ENCODE measurements at places on chromosomes 1 and 21.

- no peak for DNase-seq
These were observed 15.6 kb upstream of the FMOD start for GRCh38 chr1:203366476-203366875.

DNA sequence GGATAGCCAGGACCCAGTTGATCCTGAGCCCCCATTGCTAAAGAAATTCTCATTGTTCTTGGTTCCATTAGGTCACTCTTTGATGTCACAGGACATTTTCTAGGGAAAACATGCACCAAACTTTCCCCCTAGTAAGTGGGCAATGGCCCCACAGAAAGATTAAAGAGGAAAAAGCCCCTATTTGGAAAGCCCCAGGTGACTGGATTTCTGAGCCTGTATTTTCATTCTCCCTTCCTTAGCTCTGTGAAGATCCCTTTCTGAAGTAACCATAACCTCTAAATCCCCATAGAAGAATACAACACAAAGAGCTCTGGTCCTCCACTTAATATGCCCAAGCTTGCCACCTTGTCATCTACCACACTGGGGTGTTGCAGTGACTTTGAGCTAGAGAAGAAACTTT, 232.3 kb upstream of the FGGY start:
- no peak for DNase-seq

DNA sequence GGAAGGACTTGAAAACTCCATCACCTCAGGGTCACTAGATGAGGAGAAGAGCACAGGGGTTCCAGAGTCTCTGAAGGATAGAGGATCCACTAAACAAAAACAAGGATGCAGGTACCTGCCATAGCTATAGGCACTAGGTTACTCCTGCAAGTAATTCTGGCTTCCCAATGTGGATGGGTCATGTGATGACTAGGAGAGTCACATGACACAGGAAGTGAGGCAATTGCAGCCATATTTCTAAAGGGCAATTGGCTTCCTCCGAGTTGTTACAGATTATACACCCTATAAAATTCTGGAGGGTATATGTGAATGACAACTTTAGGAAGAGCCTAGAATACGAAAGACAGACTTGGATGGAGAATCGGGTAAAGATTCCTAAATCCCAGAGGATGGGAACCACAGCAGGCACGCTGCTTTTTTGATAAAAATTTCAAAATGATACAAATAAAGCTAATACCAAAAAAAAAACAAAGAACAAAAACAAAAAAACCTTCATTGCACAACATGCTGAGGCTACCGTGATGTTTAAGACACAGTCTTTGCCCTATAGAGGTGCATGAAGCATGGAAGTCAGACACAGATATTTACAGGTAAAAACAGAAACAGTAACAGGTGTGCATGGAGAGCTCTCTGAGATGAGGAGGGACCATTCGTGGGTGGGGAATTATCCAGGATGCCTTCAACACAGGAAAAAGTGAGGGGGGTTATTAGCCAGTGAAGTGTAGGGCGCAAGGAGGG, 10.5 kb downstream of the MTX1 start:
- DNase-seq, result no peak

DNA sequence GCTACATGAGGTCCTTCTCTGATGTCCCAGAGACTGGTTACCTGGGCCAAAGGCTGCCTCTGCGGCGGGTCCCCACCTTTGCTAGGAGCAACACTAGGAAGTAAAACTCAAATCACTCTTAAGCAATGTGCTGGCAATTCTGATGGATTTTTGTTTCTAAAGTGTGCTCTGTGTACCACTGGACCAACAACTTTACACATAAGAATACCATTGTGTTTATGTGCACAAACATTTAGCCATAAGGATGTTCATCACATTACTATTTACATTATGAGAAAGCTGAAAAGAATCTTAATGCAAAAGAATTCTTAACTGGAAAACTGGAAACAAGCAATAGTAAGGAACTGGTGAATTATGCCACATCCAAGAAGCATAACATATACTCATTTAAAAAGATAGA, 38.6 kb downstream of the SSBP3 start:
- DNase-seq, result no peak

GRCh38 chr1:169779970-169780369, 14.7 kb downstream of the METTL18 start:
- DNase-seq, result no peak

DNA sequence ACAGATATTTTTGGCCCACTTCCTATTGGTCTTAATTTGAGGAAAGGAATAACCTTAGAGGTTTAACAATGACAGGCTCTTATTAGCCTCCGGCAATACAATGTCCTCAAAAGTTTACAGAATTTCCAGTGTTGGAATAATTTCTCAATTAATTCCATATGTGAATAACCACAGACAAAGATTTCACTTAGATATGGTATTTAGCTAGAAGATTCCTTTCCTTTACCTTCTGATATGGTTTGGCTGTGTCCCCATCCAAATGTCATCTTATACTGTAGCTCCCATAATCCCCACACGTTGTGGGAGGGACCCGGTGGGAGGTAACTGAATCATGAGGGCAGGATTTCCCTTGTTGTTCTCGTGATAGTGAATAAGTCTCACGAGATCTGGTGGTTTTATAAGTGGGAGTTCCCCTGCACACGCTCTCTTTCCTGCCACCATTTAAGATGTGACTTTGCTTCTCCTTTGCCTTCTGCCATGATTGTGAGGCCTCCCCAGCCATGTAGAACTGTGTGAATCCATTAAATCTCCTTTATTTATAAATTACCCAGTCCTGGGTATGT, 54.9 kb upstream of the RGS7 start:
- no peak for DNase-seq

GRCh38 chr1:160520582-160520981, 2.5 kb downstream of the SLAMF6 start:
- no peak for DNase-seq

GRCh38 chr1:204909109-204909508, 38.4 kb downstream of the NFASC start:
- DNase-seq, result no peak

- DNase-seq, result no peak
These were observed 11.0 kb downstream of the DNM3 start for GRCh38 chr1:171852272-171852671.

DNA sequence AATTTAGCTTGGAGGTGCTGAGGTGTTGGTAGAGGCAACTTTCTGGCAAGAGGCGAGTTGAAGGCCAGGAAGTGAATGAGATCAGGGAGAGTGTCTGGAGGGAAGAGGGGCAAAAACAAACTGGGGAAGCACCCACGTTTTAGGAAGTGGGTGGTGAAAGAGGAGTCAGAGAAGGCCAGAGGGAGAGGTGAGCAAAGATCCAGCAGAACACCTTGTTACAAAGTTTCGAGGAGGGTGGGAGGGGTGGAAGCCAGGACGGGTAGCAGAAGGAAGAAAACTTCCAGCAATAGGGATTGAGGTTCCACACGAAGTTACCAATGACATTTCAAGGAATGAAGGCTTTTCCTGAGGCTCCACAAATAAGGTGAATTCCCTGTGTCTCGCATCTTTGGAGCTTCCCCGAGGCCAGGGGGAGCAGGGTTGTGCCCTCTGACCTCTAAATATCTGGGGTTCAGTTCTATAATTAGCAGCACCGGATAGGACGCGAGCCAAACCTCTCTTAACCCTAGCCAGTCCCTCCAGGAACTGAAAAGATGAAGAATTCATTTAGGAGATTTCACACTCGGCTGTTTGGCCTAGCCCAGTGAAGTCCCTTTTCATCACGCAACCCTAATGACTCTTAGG, 578 bp upstream of the SESN2 start:
- no peak for DNase-seq

- no peak for DNase-seq
These were observed 107.0 kb downstream of the MRPS6 start for GRCh38 chr21:34180407-34180806.

- DNase-seq, result no peak
These were observed at the start of gene GPR52 for GRCh38 chr1:174447866-174448530. GPR52 (plus strand) TSS chr1:174447964; CDS start chr1:174448112, 148 bp downstream.

DNA sequence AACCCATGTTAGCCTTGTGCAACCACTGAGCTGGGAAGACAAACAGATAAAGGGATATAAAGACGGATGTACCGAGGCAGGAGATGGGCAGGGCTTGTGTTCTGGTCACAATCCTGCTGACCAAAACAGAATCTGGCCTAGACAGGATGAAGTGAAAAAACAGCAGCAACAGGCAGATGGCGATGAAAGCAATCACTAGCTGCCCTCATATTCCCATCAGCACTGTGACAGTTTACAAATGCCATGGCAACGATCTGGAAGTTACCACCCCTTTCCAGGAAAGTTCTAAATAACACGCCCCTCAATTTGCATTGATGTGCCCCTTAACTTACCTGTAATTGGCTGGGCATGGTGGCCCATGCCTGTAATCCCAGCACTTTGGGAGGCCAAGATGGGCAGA, 40.6 kb upstream of the CD46 start:
- DNase-seq, result no peak

GRCh38 chr1:32775640-32776337, 41.4 kb downstream of the YARS1 start:
- peak; percentile 14 for DNase-seq

GRCh38 chr1:55632906-55633305, 417.7 kb upstream of the USP24 start:
- no peak for DNase-seq

- no peak for DNase-seq
These were observed 288.6 kb downstream of the HHAT start for GRCh38 chr1:210617293-210617692.

DNA sequence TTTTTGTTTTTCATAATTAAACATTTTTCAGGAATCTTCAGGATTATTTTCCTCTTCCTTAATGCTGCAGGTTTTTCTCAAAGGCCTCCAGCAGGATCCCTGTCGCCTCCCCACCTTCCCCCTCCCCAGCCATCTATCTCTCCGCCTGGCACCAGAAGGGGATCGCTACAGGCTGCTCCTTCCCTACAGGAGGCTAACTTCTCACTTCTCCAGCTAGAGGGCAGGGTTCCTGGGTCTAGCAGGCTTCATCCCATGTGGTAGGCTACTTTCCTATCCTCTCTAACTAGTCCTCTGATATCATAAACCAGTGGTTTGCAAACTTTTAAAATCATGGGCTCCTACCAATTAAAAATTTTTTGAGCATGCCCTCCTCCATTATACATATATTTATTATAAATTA, 104.1 kb downstream of the KCNN3 start:
- DNase-seq, result no peak

DNA sequence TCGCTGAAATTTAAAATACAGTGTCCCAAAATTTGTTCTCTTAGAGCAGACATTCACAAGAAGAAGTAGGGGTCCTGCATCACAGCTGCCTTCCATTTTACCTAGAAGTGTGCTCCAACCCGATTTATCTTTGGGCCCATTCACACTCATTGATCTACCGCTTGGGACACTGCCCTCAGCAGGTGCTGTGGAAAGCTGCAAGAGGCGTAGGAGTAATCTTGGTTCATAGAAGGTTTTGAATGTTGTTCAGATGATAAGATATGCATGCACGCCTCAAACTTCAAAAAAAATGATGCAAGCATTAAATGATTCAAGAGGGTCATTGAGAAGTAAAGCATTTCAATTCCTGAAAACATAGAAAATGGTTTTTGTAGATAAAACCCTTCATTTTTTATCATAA, 18.6 kb upstream of the C1orf105 start:
- DNase-seq, result no peak

- DNase-seq, result no peak
These were observed 62.6 kb upstream of the SPAG17 start for GRCh38 chr1:118247593-118247992.

DNA sequence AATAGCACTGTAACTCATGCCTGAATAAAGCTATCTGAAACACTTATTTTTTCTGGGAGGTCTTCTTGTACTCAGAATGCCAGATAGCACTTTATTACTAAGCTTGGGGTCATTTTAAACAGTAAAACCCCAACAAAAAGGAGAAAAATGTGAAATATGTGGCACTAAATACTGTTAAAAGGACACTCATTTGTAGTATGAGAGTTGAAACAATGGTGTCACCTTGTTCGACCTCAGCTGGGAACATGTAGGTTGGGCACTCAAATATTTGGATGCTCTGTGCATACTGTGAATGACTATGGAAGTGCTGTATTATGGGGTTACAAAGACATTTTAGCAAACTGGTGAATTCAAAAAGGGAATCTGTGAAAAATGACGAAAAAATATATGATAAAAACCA, 53.9 kb downstream of the SELENOF start:
- DNase-seq, result no peak

- DNase-seq, result peak; percentile 91
These were observed 18.1 kb downstream of the GPR157 start for GRCh38 chr1:9110669-9111356.

DNA sequence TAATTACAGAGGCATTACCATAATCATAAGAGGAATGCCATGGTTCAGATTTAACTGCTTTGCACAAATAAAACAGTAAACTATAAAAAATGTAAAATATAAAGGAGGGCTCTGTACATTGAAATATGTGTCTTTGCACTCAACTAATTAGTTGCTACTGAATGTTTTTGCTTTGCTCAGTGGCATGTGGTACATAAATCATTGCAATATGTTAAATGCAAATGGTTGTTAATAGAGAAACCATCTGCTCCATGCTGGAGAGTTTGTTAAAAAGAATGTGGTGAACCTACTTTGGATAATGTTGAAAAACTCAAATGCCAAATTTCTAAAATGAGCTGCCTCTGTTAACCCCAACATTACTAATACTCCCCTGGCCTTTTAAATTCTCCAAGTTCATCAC, 201.5 kb downstream of the NTNG1 start:
- DNase-seq, result no peak

GRCh38 chr1:10738061-10739058, 58.1 kb downstream of the CASZ1 start:
- no peak for DNase-seq

DNA sequence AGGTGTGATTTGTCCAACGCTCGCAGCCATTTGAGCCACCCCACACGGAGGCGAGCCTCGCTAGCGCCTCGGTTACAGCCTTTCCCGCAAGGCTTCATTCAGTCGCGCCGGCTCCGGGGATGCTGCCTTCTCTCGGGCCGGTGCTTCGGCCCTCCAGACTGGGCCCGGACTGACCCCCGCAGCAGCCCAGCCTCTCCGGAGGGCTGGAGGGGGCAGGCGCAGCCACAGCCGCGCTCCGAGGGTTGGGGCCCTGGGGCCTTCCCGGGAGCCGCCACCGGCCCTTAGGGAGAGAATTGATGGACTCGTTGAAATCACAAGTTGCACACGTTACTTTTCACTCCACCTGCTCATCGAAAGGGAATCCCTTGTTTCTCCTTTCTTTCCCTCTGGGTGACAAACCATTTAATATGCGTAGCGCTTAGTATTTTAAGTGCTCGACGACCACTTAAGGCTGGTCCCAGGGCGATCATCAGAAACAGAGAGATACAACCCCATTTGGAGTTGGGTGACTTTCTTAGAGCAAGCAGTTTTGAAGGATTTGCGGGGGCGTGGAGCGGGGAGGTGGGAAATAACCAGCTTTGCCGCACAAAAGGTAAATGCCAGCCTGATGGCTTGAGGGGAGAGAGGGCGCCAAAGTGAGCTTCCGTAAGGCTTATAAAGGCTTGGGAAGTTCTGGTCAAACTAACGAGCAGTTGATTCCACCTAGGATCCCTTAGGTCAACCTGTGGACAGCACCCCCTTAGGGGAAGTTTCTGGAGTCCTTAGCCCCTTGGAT, 24.6 kb upstream of the ENAH start:
- no peak for DNase-seq

- DNase-seq, result no peak
These were observed 39.7 kb upstream of the TMEM125 start for GRCh38 chr1:43229826-43230780.
